ENCODE measurements at places on chromosomes 16 and 17. TPM values are rescaled to one million over a fixed set of nuclear protein-coding genes. Genes with fewer than 3 reads are reported as not detected.

Gene ZSCAN10
- not detected for total RNA-seq

Gene MFAP4
- 47.1 TPM for total RNA-seq

Gene HOXB7
- not detected for total RNA-seq

Gene KCNAB3
- not detected for total RNA-seq

Gene SMTNL2
- not detected for total RNA-seq

Gene CBFB
- total RNA-seq: 35.7 TPM

Gene RAP1GAP2
- 0.81 TPM for total RNA-seq

Gene ZNF286A
- total RNA-seq: 20.7 TPM

Gene SYT17
- total RNA-seq: not detected

Gene CA7
- total RNA-seq: not detected

Gene SLC9A5
- 0.18 TPM for total RNA-seq

Gene TMEM231
- 13.6 TPM for total RNA-seq

Gene TBC1D3E
- not detected for total RNA-seq

Gene ZFHX3
- 7.0 TPM for total RNA-seq

Gene SRCIN1
- not detected for total RNA-seq

Gene GRAP
- 0.72 TPM for total RNA-seq

Gene CMTM2
- not detected for total RNA-seq

Measured in cardiac atrium fibroblast (primary cell).